AG10803 (cell line): ENCODE measurements at places on chromosomes 13 and 19.

- no peak for DNase-seq
Observed at GRCh38 chr19:49739933-49740332, 23.2 kb downstream of the TSKS start.

GRCh38 chr19:7676854-7677253, at the start of gene MCEMP1:
Gene MCEMP1, plus strand, starts transcription at chr19:7677090. Its CDS starts 31 bp downstream, at chr19:7677121.
- no peak for DNase-seq

GRCh38 chr13:95381212-95381527, 79.9 kb upstream of the ABCC4 start:
- no peak for DNase-seq

GRCh38 chr19:34787059-34787824, 14.2 kb upstream of the ZNF599 start:
- DNase-seq, result no peak

GRCh38 chr13:47117268-47117667, 220.4 kb upstream of the HTR2A start:
- peak; percentile 68 for DNase-seq

DNA sequence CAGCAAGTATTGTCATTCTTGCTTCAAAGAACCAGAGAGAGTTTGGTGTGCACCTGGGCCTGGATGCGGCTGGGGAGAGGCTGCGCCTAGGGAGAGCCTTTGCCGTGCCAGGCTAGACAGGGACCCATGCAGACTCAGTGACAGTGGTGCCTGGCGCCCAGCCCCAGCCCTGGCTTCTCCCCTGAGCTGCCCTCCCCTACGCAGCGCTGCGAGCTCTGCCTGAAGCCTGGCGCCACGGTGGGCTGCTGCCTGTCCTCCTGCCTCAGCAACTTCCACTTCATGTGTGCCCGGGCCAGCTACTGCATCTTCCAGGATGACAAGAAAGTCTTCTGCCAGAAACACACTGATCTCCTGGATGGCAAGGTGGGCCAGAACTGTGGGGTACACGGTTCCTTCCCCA, 12.0 kb downstream of the KMT2B start:
- DNase-seq, result no peak

DNA sequence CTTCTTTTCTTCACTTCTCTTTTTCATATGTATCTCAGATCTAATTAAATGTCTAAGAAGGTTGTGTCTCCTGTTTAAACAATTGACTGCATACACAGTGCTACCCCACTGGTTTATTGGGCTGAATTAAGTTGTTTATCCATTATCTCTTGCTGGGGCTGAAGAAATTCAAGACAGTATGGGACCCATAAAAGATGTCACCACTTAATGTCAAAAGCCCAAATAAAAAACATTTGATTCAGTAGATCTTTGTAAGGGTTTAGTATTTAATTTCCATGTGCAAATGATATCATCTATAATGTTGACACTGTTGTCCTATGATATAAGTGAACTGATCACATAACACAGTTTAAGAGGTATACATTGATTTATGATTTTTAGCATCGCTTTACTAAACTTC, 1431.9 kb upstream of the PCDH20 start:
- no peak for DNase-seq

DNA sequence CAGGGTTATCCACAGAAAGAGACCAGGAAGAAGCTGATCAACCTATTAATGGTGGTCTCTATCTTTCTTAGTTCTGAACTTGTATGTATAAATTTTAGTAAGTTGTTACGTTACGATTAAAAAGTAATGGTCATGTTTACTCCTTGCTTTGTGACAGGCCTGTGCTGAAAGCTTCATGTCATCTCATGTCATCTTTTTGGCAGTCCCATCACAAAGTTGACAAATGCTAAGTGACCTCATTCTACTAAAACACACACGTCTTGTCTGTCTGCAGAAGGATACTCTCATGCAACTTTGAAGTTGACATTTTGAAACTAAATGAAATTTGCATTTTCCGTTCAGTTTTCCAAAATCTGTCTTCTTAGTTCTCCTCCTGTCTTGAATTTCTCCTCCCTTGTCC, 345.9 kb downstream of the DNAJC15 start:
- no peak for DNase-seq

DNA sequence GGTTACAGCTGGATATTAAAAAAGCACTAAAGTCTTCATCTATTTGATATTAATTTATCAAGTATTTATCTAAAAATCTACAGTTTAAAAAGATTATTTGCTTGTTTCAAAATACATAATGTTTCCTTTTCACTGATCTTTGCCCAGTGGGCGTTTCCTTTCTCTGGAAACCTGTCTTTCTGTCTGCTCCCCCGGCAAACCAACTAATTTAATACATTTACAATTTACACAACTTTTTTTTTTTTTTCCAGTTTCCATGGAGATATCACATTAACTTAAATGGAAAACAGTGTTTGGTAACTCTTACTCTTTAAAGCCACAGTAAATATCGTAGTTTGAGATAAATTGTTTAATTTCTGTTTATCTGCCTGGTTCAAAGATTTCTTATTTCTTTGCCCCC, 5.3 kb downstream of the GPC6 start:
- no peak for DNase-seq

DNA sequence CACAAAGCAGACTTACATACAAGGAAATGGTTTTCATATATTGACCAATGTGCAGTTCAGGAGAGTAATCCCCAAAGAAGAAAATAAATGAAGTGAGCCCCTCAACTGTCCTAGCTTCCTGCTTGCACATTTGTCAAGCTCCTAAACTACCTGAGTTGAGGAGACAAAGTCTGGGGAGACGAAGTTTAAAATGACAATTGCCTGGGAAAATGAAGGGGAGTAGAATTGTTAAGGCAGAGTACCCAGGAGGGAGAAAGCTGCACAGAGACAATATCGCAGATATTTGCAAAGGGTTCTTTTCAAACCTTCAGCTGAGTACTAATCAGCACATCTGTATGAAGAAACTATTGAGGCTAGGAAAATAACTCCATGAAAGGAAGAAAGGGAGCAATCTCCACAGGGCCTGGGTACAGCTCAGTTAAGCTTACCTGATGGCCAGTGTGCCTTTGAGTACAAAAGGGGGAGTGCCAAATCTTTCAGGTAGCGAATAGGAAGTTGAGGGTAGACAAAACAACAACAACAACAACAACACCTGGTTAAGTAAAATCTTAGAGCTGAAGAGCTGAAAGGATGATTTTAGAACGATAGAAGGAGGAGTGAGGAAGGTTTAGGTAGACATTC, 1700.1 kb upstream of the PRR20A start:
- DNase-seq, result no peak
